ENCODE measurements at places on chromosomes 7 and 10.

DNA sequence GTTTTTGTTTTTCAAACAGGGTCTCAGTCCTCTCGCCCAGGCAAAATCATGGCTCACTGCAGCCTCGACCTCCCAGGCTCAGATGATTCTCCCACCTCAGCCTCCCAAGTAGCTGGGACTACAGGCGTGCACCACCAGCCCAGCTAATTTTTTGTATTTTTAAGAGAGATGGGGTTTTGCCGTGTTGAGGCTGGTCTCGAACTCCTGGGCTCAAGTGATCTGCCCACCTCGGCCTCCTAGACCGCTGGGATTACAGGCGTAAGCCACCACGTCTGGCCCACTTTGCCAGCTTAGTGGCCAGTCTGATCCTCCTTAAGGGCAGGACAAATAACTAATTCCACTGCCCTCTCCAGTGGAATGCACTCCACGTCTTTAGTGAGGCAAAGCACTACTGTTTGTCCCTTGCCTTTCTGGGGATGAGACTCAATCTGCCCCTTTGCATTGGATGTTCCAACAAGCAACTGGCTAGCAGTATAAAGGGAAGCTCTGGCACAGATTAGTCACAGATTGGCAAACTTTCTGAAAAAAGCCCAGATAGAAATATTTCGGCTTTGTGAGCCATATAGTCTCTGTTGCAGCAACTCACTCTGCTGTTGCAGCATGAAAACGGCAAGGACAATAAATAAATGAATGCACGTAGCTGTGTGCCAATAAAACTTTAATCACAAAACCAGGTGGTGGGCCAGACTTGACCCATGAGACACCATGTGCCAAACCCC lies 143.8 kb upstream of the RHEB start:
- DNase-seq, result no peak

GRCh38 chr10:89207181-89207800 lies at the start of gene CH25H:
Gene CH25H (minus strand): TSS chr10:89207317. CDS start chr10:89207292, 25 bp downstream.
- DNase-seq, result peak; percentile 31

- DNase-seq, result no peak
These were observed 80.8 kb upstream of the COL1A2 start for GRCh38 chr7:94313926-94314325.

- DNase-seq, result no peak
These were observed 39.5 kb downstream of the CNPY1 start for GRCh38 chr7:155506854-155507337.

DNA sequence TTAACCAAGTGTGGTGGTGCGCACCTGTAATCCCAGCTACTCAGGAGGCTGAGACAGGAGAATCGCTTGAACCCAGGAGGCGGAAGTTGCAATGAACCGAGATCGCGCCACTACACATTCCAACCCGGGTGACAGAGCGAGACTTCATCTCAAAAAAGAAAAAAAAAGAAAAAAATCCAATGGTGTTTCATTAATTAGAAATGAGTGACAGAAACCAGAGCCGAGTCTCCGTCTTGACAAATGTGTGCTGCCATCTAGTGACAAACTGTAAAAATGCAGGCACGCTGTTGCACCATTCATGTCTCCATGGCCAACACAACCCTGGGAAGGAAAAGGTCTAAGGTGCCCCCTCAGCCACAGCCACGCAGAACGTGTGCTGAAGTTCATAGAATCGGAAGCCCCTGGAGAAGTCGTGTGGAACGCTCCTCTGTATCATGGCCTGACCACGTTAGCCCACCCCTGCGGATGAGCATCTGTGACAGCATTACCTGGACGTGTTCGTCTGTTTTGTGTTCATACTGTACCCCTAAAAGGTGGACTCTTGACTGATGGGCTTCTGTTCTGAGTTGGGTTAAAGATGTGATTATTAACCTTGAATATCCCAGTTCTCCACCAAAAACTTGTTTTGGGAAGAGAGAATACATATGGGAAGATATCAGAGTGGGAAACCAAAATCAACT lies 94.9 kb downstream of the LYZL2 start:
- peak; percentile 66 for DNase-seq

- DNase-seq, result no peak
These were observed 516.4 kb downstream of the RPS24 start for GRCh38 chr10:78550090-78550489.

DNA sequence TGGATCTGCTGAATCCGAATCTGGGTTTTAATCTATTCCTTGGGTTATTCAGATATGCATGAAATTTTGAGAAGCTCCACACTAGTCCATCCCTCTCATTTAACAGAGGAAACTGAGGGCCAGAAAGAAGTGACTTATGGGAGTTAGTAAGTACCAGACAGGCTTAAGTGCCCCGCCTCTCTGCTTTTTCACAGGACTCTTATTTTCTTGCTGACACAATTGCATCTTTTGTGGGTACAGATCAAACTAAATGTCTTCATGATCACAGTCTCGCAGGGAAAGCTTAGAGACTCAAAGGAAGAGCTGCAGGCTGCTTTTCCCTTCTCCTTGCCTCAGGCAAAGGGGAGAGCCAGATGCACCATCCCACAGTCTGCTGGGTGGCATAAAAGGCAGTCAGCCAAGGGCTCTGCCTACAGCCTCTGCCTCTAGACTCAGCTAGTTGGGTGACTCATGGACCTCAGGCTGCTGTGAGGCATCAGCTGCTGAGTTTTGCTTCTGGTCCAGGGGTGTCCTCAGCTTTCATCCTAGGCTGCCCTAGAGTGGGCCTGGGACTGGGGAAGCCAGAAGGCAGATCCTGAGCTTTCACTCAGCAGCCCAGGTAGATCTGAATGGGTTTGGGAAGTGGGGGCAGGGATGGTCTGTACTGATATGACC lies 11.6 kb downstream of the GOLGA7B start:
- no peak for DNase-seq

- no peak for DNase-seq
These were observed 296.1 kb downstream of the CDK14 start for GRCh38 chr7:90892213-90892612.

DNA sequence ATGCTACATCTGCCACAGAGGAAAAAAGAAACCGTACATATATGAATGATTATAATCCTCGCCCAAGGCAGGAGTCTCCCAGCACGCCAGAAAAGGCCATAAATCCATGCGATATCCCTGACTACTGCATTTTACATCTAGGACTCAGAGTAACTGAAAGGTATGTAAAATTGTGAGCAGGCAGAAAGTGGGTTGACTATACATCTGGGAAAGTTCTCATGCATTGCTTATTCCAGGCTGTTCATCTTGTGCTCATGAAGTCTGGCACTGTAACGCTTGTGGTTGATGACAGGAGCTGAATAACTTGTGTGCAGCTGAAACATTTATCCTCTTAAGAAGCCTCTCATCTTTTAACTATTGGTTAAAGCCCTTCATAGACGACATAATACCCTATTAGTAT lies 193.4 kb upstream of the STEAP4 start:
- DNase-seq, result no peak

- peak; percentile 81 for DNase-seq
These were observed 61.7 kb downstream of the PWWP2B start for GRCh38 chr10:132458586-132459300.

DNA sequence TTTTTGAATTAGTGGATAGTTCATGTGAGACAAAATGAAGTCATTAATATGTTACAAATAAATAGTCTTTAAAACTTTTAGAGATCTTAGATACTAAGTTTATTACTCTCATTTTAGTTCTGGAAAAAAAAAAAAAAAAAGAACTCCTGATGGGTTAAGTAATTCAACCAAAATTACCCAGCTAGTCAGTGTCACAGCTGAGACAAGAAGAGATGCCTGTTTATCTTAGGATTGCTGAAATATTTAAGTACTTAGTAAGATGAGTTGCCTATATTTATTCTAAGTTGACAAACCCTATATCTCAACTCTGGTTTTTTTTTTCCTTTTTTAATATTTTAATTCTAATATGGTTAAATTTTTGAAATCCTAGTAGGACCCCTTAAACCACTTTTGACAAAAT lies 781.0 kb upstream of the LRRN3 start:
- DNase-seq, result no peak

DNA sequence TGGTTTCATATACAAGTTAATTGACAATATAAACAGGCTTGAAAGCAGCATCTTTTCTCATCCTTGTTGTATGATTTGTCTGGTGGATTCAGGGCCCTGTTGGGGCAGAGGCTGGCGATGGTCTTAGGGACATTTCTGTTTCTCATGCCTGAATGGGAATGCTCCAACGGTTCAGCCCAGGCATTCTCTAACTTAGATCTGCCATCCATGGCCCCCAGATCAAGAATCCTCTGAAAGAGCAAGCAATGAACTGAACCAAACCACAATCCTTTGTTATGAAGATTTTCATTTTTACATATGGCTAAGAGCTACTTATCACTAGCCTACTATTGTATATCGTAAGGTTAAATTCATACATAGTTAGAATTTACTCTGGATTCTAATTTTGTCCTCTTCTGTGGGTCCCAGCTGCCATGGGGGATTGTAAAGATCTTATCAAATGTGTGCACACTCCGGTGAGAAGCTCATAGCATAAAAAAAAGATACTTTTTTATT lies 163.9 kb downstream of the COBL start:
- no peak for DNase-seq

DNA sequence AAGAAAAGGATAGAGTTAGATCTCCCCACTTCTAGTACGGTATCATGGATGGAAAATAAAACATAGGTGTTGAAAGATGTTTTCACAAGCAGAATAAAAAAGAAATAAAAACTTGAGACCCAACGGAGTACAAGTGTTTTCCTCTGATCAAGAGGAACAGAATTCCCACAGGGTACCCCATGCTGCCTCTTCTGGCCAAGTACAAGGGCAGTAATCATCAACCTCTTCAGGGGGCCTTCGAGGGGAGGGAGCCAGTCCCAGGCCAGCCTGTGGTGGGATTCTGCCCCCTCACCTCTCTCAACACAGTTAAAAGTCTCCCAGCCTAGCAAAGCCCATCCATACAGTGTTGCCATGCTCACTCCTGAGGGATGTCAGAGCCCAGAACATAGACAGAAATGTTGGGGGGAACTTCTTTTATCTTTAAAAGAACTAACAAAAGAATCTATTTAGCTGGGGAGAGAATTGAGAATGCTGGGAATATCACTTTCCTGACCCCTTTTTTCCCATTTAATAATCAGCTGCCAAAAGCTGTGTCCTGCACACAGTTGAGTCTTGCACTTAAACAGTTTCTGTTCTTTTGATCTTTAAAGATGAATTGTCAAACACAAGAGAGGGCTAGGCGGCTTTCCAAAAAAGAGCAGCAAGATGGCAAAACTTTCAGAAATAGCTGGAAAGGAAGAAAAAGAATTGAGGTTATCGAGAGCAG lies 101.7 kb downstream of the PTN start:
- DNase-seq, result no peak

DNA sequence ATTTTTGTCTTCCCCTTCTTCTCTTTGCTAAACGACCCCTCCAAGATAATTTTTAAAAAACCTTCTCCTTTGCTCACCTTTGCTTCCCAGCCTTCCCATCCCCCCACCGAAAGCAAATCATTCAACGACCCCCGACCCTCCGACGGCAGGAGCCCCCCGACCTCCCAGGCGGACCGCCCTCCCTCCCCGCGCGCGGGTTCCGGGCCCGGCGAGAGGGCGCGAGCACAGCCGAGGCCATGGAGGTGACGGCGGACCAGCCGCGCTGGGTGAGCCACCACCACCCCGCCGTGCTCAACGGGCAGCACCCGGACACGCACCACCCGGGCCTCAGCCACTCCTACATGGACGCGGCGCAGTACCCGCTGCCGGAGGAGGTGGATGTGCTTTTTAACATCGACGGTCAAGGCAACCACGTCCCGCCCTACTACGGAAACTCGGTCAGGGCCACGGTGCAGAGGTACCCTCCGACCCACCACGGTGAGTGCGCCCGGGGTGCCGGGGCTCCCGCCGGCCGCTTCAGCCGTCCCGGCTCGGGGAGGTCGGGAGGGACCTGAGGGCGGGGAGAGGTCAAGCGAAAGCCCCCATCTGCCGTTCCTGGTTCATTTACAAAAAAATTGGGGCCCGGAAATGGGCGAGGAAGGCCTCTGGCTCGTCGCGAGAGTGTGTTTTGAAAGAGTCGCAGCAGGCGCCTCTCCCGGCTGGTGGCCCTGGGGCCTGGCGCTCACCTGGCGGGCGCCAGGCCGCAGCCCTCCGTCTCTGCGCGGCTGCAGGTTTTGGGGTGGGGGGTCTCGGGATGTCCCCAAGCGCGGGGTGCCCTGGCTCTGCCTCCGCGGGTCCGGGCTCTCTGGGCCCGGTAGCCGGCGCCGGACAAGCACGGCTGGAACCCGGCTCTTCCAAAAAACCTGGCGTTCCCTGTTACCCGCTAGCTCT lies 1.2 kb downstream of the GATA3 start:
- peak; percentile 38 for DNase-seq

DNA sequence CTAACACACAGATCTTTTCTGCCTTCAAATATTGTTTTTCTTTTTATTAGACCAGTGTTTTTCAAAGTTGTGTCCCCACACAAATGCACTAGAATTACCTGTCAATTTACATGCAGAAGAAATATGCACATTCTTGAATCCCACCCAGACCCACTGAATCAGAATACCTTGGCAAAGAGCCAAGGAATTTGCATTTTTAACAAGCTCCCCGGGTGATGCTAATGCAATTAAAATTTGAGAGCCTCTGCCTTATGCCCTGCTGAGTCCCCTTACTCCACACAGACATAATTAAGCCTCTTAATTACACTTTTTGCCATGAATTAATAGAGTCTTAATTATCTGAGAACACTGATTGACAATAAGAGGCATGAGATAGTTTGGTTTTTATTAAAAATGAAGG lies 201.2 kb upstream of the GRB10 start:
- no peak for DNase-seq

- no peak for DNase-seq
These were observed 152.4 kb downstream of the DGKI start for GRCh38 chr7:137694405-137694804.

GRCh38 chr7:132160611-132161532 lies 415.4 kb downstream of the PLXNA4 start:
- DNase-seq, result no peak

DNA sequence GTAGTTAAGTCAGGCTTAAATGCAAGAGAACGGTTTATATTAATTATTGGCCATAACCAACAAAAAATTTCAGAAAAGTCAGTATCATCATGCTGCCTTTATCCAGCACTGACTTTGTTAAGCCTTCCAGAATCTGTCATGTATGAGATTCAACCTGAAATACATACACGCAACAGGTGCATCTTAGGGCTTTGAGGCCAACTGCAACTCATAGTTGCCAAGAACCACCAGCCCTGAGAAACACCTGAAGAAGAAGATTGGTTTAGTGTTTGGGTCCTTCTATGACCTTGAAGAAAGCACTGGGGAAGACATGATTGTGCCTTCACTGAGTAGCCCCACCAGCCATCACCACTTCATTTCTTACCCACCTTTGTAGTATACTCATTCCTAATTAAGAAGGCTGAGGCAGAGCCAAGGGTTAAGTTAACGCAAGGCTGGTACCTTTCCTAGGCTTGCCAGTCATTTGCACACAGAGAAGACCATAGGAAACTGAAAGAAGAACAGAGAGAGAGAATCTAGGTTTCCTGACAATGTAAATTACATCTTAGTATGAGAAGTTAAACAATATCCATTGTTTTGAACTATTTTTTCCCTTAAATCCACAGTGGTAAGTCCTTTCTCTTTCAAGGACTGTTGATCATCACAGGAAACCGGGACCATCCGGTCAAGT lies 200.1 kb upstream of the PRKCQ start:
- no peak for DNase-seq

GRCh38 chr7:29046978-29047377 lies 88.8 kb upstream of the TRIL start:
- DNase-seq, result no peak
